ENCODE measurements at places on chromosomes 4 and X.

GRCh38 chrX:63514569-63515080, 163.5 kb upstream of the SPIN4 start:
- DNase-seq = no peak

GRCh38 chr4:57187246-57187645, 77.1 kb upstream of the IGFBP7 start:
- no peak for DNase-seq

DNA sequence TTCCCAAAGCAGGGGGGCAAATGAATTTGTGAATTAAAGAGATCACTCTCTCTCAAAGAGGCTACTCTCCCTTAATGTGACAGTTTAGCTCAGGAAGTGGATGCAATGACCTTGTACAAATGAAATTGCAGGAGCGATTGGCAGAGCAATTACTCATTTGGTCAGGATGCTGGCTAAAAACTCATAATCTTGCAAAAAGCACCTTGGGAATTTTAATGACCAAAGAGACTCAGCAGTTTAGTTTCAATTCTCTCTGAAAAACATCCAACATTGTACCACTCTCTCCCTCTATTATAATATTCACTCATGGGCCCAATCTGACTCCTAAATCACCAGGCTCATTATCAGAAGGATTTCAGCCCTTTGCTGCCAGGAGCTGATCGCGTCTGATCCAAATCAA, 26.1 kb downstream of the PDGFC start:
- no peak for DNase-seq

DNA sequence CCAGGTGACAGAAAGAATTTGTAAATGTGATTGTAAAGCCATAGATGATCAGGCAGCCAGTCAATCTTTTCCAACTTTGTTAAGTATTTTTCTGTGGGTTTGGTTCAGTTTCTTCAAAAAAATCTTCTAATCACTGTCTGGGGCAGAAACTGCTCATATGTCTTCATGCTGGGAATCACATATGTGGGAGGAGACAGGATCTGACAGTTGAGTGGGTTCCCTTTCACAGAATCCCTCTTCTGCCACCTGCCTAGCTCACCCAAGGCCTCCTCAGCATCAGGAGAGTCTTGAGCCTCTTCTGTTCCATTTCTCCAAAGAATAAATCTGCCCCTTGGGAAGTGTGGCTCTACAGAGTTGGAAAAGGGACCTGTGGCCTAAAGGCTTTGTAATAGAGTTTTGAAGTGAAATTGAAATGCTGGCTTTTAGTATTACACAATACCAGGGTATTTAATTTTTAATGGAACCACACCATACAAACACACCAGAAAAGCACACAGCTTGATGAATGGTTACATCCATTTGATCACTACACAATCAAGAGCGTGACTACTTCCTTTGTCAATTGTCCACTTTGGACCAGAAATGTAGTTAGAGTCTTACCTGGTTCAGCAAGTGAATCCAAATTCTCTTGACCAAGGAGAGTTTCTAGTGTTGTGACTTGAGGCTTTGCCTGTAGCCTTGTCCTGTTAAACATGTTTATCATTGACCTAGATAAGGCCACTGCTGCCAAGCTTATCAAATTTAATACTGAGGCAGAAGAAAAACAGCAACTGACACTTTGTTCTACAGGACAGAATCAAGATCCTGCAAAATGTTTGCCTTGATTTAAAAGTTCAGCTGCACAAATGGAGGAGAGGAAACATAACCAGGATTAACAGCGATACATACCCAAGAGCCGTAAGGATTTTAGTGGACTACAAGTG, 20.4 kb downstream of the MSMO1 start:
- DNase-seq = no peak

DNA sequence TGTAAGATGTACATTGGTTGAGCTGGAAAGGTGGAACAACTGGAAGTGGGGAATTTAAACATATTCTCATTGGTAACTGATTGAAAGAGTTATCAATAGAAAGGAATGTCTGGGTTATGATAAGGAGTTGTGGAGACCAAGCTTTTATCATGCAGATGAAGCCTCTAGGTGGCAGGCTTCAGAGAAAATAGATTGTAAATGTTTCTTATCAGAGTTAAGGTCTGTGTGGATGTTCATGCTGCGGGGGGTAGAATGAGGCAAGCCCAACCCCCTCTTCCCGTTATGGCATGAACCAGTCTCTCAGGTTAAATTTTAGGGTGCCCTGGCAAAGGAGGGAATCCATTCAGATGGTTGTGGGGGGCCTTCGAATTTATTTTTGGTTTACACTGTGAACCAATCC, 16.0 kb downstream of the ARSD start:
- DNase-seq = no peak

DNA sequence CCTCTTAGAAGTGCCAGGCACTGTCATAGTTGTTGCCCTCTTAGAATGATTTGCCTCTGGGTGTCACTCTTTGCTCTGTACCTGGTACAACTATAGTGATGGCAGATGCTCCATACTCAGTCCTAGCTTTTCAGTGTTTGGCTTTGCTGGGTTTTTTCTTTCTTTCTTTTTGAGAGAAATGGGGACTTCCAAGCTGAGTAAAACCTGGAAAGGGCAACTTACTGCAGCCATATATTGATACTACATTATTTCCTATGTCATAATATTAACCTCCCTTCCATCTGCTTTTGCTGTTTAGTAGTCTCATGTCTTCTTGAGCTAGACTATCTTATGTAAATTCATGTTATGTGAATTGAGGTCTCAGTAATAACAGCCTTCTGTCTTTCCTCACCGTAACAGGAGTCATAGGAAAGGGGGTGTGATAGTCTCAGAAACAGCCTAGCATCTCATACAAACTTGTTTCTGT, 49.0 kb downstream of the NIPAL1 start:
- DNase-seq = no peak

DNA sequence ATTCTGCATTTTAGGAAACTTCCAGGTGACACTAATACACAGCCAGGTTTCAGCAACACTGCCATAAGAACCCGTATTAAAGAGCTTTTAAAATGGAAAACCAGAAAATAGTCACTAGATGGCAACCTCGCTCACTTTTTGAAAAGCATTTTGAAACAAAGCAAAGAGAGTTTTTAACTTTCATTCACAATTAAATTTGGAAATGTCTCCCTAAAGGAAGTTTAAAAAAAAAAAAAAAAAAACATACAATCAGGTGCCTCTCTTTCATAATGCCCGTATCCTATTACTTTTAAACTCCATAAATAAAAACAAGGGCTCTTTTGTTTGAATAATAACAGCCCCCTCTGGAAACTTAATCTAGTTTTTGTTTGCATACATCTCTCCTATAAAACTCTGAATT, 20.3 kb downstream of the MEPE start:
- DNase-seq = no peak

GRCh38 chrX:40385682-40386081, 195.1 kb upstream of the ATP6AP2 start:
- no peak for DNase-seq

DNA sequence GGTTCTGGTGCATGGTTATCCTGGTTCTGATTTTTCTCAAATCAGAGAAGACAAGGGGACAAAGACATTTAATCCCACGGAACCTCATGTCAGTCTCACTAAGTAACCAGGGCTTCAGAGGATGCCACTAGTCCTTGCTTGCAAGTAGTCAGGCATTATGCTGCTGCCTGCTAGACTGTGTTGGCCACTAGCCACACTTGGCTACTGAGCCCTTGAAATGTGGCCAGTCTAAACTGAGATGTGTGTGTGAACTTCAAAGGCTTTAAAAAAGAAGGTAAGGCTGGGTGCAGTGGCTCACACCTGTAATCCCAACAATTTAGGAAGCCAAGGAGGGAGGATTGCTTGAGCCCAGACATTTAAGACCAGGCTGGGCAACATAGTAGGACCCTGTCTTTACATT, 48.6 kb upstream of the IGFBP7 start:
- no peak for DNase-seq

GRCh38 chr4:19969492-19969891, 282.2 kb upstream of the SLIT2 start:
- DNase-seq = no peak

- no peak for DNase-seq
Observed at GRCh38 chr4:130233377-130234047, 1137.6 kb downstream of the C4orf33 start.

DNA sequence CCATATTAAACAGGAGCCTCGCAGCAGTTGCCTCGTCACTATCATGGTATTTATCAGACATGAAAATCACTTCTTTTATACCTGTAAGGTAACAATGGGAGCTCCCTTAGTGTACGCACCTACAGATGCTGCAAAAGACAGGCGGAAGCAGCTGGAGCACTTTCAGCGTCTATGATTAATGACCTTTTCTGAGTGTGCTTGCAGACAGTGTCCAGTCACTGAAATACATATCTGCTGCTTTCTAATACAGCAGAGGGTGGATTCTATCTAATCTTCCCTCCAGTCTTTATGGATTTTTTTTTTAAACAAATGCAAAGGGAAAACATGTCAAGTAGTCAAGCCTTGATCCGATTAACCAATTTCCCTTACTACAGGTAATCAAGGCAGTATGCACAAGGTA, 24.1 kb downstream of the DCTD start:
- no peak for DNase-seq

DNA sequence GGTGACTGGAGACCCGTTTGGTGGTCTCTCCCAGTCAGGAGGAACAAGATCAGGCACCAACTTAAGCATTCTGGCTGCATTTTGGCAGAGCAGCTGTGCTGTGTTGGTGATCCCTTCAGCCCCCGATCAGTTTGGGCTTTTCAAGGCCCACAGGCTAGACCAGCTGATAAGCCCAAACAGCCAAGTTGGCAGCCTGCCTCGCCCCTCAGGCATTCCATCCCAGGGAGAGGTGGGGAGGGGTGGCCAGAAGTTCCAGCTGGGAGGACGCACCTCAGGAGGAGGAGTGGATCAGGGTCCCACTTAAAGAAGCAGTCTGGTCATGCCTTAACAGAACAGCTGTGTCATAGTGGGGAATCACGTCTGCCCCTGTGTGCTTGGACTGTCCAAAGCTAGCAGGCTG, 105.8 kb downstream of the CHIC1 start:
- no peak for DNase-seq

DNA sequence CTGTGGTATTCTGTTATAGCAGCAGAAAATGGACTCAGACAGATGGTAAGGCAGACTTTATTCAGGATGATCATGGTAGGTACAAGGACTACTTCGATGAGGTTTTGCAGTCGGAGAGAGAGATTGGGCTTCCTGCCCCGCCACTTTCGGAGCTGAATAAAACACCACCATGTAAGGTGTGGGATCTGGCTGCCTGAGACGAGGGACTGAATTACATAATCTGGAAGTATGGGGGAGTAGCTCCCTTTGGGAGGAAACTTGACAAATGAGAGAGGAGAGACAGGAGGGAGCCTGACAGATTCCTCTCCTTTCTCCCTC, 255.5 kb upstream of the GATB start:
- no peak for DNase-seq

GRCh38 chr4:174016251-174016650, 267.2 kb downstream of the FBXO8 start:
- no peak for DNase-seq

- no peak for DNase-seq
Observed at GRCh38 chrX:84248226-84248625, 60.2 kb upstream of the RPS6KA6 start.

DNA sequence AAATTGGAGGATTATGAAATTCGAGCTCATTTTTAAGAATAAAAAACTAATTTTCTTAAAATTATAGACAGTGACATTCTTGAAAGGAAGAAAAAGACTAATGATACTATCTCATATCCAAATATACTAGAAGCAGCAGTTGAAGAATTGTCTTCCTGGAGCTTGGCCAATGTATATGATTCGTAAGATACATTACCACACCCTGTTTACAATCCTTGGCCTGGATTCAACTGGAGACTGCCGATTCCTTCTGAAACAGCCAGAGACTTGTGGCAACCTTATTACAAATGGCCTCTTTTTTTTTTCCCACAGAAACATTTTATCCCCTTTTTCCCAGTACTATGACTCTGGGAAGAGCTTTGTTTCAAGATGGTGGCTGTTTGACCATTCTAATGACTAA, 571.2 kb upstream of the FAT1 start:
- no peak for DNase-seq

DNA sequence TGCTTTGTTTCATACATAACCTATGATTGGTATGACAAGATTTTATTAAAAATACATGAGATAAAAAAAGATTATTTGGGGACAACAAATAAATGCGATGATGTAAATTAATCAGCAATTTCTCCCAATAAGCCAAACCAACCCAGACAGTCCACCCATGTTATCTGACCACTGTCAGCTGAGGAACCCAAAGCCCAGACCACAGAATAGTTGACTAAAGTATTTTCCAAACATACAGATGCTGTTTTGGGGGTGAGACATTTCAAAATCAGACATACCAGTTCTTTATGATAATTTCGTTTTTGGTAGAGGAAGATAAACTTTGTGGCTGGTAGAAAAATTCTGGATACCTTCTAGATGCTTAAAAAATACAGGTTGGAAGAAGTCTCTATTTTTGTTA, 650.8 kb upstream of the FAM241A start:
- DNase-seq = no peak

- DNase-seq = no peak
Observed at GRCh38 chrX:23799469-23800065, 16.6 kb downstream of the SAT1 start.

- no peak for DNase-seq
Observed at GRCh38 chrX:45852884-45853283, 652.2 kb upstream of the DIPK2B start.

DNA sequence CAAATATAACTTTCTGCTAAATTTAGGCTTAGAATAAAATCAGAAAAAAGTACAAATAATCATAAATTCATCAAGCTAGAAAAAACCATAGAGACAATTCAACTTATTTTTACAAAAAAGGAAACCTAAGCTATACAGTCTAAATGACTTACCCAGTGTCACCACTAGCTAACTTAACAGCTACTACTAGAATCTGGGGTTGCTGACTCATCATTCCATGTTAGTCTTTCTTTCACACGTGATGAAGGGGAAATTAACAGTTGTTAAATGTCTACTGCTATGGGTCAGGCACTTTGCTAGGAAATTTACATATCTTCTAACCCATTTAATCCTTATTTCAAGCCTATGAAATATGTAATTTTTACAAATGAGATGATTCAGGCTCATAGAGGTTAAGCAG, 349.3 kb upstream of the GALNT7 start:
- DNase-seq = no peak

GRCh38 chr4:54054501-54054900, 9.9 kb downstream of the CHIC2 start:
- no peak for DNase-seq

- DNase-seq = no peak
Observed at GRCh38 chr4:70425306-70425705, 27.6 kb downstream of the OPRPN start.

GRCh38 chrX:47212381-47213293, 5.8 kb upstream of the CDK16 start:
- no peak for DNase-seq

GRCh38 chrX:153662266-153662665, 11.3 kb downstream of the PNCK start:
- no peak for DNase-seq

Measured in stimulated activated CD8-positive, alpha-beta memory T cell treated with anti-CD3 and anti-CD28 coated beads, Interleukin-15, amount 100 ng/mL, for 48 hours (primary cell).